Renal cortical epithelial cell (primary cell): ENCODE measurements at places on chromosomes 7 and 10.

GRCh38 chr10:53840653-53841052, 960.4 kb downstream of the PCDH15 start:
- DNase-seq: no peak

- no peak for DNase-seq
Observed at GRCh38 chr7:156497776-156498509, 142.6 kb upstream of the RNF32 start.

DNA sequence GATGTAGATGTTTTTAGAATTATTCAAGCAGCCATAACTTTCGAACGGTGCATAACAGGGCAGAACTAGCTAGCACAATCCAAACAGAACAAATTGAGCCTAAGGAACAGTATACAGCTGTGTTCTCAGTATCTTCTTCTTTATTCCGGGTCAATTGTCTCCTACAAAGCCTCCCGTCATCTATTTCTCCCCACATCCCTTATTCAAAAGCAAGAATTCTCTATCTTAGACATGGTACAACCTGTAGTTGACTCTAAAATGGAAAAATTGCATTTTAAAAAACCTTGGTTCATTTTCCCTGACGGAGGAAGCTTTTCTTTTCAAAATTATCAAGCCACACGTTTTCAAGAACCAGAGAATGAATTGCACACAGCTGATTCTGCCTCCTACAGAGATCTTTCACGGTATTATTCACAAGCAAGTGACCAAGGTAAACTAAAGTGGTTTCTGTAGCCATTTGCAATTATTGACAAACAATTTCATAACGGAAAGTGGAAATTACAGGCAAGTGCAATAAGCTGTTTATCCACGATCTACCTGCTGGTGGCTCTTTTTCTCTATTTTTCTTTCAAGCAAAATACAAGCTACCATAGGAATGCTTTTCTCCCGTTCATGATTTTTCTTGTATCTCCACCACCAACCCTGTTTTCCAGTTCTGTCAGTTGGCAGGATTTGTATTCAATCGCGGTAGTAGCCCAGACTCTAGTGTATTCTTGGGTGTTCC, 2.3 kb downstream of the GRM8 start:
- DNase-seq: peak; percentile 6

GRCh38 chr10:87618566-87619423, 40.9 kb upstream of the PAPSS2 start:
- peak; percentile 81 for DNase-seq

- DNase-seq: peak; percentile 71
Observed at GRCh38 chr7:155653803-155654202, 9.3 kb downstream of the RBM33 start.

DNA sequence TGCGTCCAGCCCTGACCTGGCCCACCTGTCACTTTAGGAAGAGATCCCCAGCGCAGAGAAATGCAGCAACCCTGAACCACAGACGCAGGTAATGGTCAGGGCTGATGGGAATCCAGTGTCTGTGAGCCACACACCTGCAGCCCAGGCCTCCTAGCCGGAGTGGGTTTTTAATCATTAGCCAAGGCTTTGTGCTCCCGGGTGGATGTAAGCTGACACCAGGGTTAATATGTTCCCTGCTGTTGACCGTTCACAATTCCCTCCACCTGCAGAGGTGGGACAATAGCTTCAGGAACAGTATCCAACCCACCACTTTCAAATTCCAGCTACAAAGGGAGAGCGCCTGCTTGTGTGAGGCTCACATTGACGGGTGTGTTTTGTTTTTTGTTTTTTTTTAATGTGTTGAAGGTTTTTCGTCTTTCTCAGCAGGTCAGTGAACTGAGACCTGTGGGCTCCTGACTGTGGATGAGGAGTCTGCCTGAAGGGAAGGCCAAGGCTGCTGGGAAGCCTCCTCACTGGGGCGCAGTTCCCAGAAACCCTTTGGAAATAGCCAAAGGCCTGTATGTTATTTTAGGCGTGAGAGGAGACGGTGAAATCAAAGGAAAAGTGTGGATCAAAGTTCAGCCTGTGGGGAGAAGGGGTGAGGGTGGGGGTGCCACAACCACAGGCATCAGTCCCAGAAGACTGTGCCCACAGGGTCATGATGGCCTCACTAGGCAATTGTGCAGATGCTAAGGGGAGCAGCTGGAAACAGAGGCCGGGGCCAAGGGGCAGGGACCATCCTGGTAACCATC, 111.1 kb downstream of the TNS3 start:
- DNase-seq: peak; percentile 98

DNA sequence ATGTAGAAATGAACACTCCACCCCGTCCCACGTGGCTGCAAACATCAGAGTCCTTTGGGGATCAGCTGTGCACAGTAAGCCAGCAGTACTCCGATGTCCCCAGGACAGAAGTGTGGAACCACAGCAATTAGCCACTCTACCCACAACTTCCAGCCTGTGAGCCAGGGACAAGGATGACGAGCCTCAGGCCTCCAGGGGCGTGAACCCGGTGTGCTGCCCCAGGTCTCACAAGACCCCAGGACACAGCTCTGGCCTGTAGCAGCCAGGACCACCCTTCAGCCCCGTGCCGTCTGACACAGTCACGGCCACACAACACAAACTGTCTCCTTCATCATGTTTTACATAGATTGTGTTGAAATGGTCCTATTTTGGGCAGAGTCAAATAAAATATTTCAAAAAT, 113.0 kb upstream of the DIP2C start:
- no peak for DNase-seq

GRCh38 chr7:11256501-11256900, 282.8 kb downstream of the PHF14 start:
- DNase-seq: no peak
